GM03348 (cell line): ENCODE measurements at places on chromosomes 3 and 15.
A peak's percentile ranks its signal among the peaks of the same experiment; 100 is the strongest.

- no peak for DNase-seq
Observed at GRCh38 chr3:161510510-161511260, 14.1 kb downstream of the OTOL1 start.

GRCh38 chr15:72271895-72272212 is 500 bp downstream of the PARP6 start:
- DNase-seq, result peak; percentile 38

GRCh38 chr15:34927726-34928125 is 41.8 kb downstream of the AQR start:
- DNase-seq, result no peak

GRCh38 chr15:78638658-78639314 is 2.2 kb downstream of the CHRNB4 start:
- DNase-seq, result peak; percentile 68

DNA sequence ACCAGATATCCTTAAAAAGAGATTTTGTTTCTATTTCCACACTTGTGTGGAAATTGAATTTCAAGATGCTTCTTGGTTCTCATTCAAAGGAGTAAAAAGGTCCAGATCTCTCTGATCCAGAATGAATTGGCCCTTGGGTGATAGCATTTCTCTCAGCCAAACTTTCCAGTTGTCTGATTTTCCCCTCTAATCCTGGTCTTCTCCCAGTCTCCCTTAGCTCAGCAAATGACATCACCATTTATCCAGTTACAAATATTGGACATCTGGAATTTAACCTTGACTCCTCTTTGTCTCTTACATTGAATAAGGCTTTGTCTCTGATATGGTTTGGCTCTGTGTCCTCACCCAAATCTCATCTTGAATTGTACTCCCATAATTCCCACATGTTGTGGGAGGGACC is 10.2 kb upstream of the FGF7 start:
- DNase-seq, result no peak
